Suppressor macrophage treated with lipopolysaccharide for 4 hours (primary cell): ENCODE measurements at places on chromosomes 1 and 21.

- DNase-seq: no peak
These were observed 26.7 kb upstream of the MX1 start for GRCh38 chr21:41399246-41399800.

DNA sequence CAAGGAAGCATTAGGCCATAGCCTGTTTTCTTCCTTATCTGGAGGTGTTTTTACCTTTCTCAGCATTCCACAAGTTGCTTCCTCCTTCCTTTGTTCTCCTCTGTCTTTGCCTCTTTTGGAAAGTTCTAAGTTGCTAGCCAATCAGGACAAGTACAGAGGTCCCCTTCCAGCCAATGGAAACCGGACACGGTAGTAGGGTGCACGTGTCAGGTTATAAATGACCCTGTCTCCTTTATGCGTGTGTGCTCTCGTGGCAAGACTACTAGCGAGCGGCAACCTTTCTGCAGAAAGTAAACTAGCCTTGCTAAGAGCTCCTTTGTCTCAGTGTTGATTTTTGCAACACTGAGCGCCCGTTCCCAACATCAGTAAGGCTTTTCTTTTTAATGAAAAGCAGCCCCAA lies 1.5 kb upstream of the ACADM start:
- DNase-seq: no peak

GRCh38 chr1:90876101-90876500 lies 145.7 kb downstream of the ZNF644 start:
- DNase-seq: no peak

GRCh38 chr1:9395018-9395417 lies 102.3 kb downstream of the SPSB1 start:
- DNase-seq: no peak

DNA sequence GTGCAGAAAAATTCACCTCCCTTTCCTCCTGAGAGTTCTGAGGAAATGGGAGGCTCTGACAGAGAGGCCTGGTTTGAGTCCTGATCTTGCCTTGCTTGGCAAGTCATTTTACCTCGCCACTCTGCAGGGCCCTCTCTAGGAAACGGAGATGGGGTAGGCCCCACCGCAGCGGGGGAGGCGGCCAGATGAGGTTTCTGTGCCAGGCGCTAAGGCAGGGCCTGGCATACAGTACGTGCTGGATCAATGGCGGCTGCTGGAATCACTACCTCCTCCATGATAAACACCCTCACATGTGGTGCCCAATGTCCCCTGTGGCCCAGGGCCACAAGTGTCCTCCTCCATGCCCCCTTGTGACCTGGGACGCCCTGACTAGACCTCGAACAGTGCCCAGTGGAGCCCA lies 499 bp upstream of the PLEKHG5 start:
- no peak for DNase-seq

GRCh38 chr1:18581420-18581880 lies 49.2 kb upstream of the PAX7 start:
- DNase-seq: peak; percentile 23

DNA sequence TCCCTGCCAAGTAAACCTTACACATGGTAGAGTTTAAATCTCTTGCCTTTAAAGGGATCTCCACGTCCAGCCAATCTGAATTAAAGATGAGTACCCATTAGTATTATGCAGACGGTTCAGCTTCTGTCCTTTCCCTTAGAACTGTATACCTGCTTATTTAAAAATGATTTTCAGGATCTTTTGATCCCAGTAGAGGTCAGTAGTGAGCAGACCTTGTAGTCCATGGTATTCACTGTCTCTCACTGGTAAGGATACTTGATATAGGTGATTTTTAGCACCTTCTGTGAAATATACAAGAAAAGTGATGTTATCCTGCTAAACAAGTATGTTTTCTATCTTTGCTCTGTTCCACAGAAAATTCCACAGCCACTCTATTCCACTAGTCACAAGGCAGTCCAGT lies 1211.6 kb upstream of the ADGRL4 start:
- peak; percentile 25 for DNase-seq

DNA sequence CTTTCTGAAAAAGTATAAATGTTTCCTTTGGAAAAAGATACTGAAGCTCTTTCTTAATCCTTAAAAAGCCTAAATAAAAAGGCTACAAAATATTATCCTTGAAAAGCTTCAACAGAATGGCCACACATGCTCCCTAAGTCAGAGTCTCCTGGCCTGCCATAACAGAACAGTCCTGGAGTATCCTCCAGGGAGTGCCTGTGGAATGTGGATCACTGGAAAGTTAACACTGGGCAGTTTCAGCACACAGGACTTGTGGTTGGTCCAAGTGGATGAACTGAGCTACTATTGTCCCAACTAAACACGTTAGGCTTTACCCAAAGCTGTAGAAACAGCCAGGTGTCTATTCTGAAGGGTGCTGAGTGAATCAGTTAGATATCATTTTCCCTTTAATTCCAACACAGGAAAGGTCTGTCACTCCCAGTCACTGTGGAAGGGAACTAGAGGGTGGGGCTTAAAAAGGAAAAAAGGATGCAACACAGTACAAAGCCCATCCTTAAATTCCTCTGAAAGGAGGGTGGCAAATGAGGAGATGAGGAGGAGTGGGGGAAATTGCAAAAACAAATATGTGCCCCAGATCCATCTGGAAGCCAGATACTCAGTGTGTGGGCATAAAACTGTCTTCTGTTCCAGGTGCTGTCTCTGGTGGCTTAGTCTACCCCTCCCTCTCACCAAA lies 196.3 kb upstream of the SPAG17 start:
- no peak for DNase-seq

- DNase-seq: no peak
These were observed 2.7 kb downstream of the SNAPIN start for GRCh38 chr1:153661111-153661708.

DNA sequence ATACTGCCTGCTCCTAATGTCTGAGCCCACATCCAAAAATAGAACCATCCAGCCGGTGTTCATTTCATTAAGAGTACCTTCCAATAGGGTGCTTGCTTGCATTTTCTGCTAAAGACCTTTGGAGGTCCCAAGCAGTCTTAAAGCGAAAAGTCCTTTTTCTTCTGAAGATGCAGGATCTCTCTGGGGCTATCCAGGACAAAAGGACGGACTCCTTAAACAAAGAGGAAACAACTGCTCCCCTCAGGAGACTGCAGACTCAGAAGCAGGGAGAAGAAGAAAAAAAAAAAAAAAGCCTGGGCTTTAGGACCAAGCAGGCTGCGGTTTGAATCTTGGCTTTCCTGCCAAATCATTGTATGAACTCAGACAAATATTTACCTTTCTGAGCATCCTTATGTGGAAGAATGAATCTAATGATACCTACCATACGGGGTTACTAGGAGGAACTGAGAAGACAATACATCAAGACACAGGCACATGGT lies 204.0 kb downstream of the PLPP3 start:
- DNase-seq: no peak

GRCh38 chr1:17075470-17076255 lies 21.8 kb upstream of the SDHB start:
- peak; percentile 71 for DNase-seq

DNA sequence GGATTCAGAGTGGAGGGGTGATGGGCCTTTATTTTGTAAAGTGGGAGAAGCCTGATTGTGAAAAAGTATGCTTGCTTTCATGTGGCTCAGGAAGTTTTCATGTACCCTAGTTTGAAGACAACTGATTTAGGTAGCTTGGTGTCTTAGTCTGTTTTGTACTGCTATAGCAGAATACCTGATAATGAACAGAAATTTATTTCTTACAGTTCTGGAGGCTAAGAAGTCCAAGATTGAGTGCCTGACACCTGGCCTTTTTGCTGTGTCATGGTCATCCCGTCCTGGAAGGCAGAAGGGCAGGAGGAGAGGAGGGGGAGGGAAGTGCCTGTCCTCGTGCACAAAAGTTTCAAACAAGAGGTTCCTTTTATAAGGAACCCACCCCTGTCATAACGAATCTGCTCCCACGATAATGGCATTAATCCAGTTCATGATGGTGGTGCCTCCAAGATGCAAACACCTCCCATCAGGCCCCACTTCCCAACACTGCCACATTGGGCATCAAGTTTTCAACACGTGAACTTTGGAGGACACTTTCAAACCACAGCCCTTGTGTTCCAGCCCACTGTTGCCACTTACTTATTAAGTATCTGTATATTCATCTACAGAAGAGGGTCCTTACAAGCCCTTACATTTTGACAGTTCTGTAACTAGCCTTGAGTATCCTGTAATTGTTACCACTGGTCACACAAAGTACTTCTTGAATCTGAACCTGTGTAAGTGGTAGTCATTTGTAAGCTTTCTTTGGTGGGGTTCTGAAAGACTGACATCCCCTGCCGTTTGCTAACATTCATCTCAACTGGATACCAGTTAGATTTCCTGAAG lies 9.5 kb downstream of the UCK2 start:
- DNase-seq: no peak

GRCh38 chr1:30472009-30472408 lies 251.4 kb downstream of the MATN1 start:
- no peak for DNase-seq

GRCh38 chr21:21673959-21674358 lies 675.8 kb downstream of the NCAM2 start:
- DNase-seq: no peak

- no peak for DNase-seq
These were observed 15.4 kb downstream of the COL16A1 start for GRCh38 chr1:31688233-31688918.

- DNase-seq: no peak
These were observed 7.7 kb downstream of the EPRS1 start for GRCh38 chr1:220038640-220039039.

DNA sequence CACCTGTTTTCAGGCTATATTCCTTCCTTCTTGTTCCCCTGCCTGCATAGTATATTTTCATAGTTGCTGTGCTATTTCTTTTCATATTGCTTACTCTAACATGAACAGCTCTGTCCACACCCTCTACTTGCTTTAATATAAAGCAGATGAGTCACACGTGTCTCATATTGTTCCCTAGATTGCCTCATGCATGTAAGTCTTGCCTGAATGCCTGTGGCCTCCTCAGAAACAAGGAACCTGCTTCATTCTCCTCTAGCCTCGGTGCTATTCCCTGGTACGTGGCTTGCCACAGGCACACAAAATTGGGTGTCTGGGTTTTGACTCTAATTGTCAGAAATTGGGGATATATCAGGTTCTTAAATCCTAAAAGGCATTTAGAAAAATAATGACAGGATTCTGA lies 16.5 kb upstream of the PKP1 start:
- peak; percentile 62 for DNase-seq

DNA sequence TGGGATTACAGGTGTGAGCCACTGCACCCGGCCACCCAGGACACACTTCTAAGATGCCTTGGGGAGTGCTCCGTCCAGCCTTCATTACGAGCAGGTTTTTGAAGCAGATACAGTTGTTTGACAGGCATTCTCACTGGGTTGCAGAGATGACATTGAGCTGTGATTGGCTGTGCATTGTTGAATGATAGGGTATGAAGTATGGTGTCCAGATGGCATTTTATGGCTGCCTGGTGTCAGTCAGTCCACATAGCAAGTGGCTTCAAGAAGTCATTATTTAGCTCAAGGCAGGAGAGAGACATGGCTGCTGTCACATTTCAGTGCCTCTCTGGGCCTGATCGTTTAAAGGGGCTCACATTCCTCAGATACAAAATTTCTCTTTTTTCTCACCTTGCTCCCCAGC lies 14.8 kb upstream of the PADI2 start:
- no peak for DNase-seq

DNA sequence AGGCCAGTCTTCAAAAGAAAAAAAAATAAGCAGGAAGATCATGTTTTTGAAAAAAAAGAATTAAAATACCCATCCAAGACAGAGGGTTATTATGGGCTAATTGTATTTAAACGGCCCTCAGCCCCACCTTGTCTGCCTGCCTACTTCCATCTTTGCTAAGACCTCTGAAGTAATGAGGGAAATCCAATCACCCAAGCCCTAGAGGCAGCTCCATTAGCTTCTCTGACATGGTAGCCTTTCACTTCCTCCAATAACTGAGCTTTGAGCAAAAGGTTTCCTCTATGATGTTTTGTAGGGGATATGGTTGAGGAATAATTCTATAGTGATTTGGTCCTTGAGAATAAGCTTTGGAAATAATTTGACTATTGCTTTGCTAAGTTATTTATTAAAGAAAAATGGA lies 178.2 kb upstream of the SGIP1 start:
- DNase-seq: no peak

DNA sequence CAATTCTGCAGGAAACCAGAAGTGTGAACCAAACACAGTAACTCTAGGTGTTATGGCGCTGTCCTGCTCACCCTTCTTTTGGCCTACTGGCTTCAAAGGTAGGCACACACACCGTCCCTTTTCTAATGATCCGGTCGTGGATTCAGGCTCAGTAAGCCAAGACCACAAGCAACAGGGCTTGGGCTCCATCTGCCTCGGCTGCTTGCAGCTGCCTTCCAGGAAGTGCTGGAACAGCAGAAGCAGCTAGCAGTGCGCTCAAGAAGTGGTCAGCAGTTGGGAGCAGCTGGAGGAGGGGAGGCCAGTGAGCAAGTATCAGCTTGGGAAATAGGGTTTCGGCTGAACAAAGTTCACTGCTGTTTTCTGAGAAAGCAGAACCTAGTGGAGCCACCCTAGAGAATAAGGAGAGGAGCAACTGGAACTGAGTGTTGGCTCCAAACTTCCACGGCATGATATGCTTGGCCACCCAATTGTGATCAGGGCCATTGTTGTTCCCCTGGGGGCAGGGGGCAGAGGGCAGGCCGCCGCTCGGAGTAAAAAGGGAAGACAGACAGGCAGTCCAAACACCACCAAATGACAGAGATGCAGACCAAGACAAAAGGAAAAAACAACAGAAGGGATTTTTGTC lies 173.4 kb downstream of the TOMM20 start:
- peak; percentile 91 for DNase-seq

GRCh38 chr1:97826820-97827219 lies 94.0 kb downstream of the DPYD start:
- no peak for DNase-seq

GRCh38 chr21:35974775-35975174 lies 85.6 kb downstream of the SETD4 start:
- DNase-seq: no peak

DNA sequence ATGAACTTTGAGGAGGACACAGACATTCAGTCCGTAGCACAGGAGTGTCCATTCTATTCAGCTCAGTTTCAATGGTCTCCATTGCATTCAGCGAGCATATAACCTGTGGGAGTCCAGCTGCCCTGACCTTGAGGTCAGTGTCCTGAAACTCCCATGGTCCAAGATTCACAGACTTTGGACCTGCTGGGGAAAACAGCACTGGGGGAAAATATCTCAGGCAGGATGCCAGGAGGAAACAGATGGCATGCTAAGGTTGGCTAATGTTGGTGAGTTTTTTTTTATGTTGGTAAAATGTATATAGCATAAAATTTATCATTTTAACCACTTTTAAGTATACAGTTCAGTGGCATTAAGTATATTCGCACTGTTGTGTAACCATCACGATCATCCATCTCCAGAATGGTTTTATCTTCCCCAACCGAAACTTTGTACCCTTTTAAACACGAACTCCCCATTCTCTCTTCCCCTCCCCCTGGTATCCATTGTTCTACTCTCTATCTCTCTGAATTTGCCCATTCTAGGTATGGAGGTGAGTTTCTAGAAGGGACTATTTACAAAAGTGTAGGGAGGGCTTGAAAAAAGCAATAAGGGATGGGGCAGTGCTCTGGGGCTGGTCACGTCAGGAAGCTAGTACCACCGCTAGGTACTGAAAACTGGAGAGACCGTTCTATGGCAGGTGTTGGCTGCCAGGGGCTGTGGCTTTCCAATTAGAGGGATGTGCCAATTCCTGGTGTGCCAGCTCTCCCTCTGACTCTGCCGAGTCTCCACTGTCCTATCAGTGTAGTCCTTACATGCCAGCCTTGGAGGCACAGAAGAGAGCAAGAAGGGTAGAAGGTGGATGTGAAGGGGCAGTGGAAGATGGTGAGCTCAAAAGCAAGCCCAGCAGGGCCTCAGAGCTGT lies 85.3 kb downstream of the FOXD2 start:
- DNase-seq: no peak
